ENCODE measurements at places on chromosomes 5 and 9.

DNA sequence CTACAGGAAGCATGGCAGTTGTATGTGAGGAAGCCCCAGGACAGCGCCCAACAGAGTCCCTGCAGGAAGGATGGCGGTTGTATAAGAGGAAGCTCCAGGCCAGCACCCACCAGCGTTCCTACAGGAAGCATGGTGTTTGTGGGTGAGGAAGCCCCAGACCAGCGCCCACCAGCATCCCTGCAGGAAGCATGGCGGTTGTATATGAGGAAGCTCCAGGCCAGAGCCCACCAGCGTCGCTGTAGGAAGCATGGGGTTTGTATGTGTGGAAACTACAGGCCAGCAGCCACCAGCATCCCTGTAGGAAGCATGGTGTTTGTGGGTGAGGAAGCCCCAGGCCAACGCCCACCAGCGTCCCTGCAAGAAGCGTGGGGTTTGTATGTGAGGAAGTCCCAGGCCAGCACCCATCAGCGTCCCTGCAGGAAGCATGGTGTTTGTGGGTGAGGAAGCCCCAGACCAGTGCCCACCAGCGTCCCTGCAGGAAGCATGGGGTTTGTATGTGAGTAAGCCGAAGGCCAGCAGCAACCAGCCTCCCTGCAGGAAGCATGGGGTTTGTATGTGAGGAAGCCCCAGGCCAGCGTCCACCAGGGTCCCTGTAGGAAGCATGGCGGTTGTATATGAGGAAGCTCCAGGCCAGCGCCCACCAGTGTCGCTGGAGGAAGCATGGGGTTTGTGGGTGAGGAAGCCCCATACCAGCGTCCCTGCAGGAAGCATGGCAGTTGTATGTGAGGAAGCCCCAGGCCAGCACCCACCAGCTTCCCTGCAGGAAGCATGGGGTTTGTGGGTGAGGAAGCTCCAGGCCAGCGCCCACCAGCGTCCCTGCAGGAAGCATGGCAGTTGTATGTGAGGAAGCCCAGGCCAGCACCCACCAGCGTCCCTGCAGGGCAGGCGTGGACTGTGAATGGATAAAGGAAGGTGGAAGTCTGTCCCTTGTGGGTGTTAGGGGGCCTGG, 79.0 kb downstream of the DAP start:
- no peak for DNase-seq

DNA sequence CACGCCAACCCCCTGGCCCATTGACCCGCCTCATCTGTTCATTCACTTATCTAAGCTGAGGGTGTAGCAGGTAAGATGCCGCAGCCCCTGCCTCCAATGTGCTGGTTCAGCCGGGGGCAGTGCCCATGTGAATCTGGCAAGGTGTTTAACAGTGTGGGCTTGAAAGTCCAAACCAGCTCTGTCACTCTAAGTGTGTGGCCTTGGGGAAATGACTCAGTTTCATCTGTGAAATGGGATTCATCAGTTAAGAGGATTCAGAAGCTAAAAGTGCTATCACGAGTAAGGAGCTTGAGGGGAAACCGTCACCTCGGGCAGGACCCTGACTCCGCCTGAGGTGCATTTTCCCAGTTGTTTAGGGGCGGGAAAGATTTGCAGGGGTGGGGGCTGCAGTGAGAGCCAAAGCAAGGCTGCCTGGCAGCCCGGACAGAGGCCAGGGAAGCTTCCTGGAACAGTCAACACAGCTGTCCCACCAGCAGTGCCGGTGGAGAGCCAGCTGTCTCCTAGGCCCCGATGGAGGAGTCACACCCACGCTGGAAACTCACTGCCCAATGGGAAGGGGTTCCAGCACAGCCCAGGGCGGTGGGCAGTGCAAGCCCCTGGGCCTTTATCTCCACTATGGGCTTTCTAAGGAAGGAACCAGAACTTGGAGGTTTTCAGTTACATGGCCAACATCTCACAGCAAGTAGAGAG, 9.7 kb upstream of the URM1 start:
- DNase-seq, result no peak

GRCh38 chr5:9239626-9240025, 306.2 kb downstream of the SEMA5A start:
- no peak for DNase-seq

GRCh38 chr5:179776411-179776938, 17.3 kb upstream of the LTC4S start:
- DNase-seq, result no peak

DNA sequence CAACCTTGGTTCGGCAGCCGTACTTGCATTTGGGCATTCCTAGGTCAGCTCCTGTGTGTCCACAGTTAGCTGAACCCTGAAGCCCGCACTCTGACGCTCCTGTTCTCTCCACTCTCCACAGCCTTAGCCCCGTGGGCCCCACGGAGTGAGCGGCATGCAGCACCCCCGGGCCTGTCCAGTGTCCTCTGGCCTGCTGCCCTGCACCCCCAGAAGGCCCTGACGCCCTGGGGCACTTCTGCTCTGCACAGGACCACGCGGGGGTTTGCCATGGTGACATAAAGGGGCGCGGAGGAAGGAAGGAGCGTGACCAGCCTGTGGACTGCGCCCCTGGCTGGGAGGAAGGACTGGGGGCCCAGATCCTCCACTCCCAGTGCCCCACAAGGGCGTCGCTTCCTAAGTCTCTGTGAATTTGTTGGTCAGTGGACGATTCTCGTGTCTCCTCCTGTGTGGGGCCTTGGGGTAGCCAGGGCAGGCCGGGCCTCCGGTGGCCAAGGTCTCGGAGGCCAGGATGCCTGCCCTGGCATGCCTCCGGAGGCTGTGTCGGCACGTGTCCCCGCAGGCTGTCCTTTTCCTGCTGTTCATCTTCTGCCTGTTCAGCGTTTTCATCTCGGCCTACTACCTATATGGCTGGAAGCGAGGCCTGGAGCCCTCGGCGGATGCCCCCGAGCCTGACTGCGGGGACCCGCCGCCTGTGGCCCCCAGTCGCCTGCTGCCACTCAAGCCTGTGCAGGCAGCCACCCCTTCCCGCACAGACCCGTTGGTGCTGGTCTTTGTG, 13.0 kb downstream of the NDST1 start:
- DNase-seq, result no peak

DNA sequence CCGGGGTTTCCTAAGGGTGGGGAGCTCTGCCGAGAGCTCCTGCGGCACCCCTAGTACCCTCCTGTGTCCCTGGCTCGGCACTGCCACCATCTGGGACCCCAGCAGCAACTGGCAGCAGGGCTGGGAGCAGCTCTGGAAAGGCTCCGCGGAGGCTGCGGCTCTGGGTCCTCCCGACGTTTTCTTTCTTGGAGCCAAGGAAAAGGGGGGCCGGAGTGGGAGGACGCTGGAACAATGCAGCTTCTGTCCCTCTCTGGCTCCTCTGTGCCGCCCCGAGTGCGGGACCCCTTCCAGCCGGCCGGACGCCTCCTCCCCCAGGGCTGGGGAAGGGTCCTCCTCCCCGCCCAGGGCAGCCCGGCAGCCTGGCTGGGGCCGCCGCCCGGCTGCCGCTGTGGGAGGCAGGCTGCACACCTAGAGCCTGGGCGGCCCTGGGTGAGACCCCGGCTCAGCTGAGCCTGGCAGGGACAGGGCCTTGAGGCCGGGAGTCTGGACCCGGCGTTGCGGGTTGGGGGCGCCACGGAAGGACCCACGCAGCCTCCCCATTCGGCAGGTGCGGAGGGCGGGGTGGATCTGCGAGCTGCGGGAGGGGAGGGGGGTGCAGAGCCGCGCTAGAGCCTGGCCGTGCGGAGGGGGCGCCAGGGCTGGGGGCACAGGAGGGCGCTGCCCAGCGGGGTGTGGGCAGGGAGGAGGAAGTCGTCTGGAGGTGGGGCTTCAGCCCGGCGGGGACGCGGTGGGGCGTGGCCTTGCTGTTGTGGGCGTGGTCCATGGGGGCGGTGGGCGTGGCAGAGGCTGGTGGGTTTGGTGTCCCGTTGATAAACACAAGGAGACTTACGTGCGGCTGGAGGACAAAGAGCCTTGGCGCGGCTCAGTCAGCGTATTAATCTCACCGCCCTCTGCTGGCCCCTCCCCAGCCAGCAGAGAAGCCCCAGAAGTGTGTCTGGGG, 15.1 kb downstream of the GPSM1 start:
- peak; percentile 95 for DNase-seq

GRCh38 chr5:16736158-16736995, 119.6 kb upstream of the RETREG1 start:
- DNase-seq, result peak; percentile 74

All from neural progenitor cell (in vitro differentiated cells).